HL-60 (cell line): ENCODE measurements at places on chromosomes 5 and 9.
A peak's percentile ranks its signal among the peaks of the same experiment; 100 is the strongest.

DNA sequence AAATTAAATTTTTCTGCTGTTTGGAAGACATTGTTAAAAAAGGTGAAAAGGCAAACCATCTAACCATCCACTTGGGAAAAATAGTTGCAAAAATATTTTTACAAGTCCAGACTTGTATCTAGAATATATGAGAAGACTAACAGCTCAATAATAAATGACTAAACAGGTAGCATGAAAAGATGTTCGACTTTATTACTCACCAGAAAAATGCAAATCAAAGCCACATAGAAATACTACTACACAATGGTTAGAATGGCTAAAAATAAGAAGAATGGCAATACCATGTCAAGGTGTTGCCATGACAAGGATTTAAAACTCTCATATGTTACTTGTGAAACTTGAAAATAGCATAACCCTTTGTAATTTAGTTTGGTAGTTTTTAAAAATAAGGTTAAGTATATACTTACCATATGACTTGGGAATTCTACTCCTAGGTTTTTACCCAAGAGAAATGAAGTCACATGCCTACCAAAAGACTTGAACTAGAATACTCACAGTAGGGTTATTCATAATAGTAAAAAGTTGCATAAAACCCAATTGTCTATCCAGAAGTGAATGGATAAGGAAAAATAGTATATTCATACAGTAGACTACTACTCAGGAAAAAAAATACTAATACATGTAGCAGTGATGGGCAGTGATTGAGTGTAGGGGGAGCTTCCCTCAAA is 93.8 kb downstream of the VPS13A start:
- no peak for DNase-seq

- DNase-seq, result no peak
These were observed 30.2 kb downstream of the SLC6A3 start for GRCh38 chr5:1415059-1415425.

DNA sequence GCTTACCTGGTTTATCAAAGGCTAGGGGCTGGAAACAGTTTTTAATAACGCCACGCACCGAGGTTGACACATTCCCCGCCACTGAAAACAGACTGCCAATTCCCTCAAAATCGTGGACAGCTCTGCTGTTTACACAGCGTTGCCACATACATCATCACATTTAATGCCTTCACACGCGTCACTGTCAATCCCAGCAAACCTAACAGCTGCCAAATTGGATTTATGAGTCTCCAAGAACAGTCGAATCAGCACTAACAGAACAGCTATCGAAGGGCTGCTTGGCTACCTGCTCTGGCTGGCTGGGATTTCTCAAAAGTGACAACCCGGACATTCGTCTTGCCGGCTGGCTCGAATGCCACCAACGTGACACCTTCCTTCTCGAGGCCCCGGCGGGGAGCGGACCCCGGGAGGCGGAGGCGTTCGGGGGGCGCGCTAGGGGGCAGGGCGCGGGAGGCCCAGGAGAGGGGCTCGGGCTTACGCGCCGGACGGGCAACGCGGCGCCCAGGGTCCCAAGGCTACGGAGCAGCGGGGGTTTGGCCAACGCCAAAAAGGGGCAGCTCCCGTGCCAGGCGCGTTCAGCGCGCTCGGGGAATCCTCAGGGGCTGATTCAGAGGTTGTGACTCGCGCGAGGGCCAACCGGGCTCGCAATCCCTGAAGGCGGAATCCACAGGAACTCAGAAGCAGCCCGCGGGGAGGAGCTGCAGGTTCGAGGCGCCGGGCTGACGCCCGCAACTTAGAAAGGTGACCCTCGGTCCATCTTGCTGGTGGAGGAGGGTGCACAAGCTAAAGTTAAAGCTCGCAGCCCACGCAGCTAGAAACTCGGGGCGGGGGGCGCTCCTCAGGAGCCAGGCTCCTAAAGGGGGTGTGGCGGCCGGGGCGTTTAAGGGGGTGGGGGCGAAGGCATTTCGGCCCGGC is 1.2 kb downstream of the CDC14B start:
- DNase-seq, result no peak

DNA sequence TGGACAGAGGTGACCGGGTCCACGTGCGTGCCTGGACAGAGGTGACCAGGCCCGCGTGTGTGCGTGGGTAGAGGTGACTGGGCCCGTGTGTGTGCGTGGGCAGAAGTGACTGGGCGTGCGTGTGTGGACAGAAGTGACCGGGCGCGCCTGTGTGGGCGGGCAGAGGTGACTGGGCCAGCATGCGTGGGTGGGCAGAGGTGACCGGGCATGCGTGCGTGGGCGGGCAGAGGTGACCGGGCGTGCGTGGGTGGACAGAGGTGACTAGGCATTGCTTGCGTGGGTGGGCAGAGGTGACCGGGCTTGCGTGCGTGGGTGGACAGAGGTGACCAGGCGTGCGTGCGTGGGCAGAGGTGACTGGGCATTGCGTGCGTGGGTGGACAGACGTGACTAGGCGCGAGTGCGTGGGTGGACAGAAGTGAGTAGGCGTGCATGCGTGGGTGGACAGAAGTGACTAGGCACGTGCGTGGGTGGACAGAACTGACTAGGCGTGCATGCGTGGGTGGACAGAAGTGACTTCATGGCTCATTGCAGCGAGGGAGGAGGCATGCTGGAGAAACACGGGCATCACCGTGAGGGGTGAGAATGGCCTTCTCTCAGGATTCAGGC is 254.1 kb upstream of the IRX4 start:
- DNase-seq, result no peak

- no peak for DNase-seq
These were observed 16.8 kb downstream of the IRX4 start for GRCh38 chr5:1865948-1866347.

GRCh38 chr5:935510-936084 is 42.9 kb downstream of the TRIP13 start:
- DNase-seq, result peak; percentile 69

DNA sequence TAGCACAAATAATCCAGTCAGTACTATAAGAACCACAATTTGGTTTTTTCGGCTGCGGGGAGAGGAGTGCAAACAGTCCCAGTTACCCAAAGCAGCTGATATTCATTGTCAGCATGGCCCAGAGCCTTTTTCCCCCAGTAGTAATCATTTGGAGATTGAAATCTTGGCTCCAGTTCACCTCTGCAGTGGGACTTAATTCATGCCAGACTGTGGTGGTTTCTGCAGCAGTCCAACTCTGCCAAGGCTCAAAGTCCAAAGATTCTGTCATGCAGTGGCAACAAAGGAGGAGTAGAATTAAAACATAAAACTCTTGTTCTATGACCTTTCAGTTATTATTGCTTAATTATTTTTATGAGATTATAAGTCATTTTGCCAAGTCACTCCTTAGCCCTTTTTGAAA is 25.0 kb upstream of the TRIM36 start:
- no peak for DNase-seq

DNA sequence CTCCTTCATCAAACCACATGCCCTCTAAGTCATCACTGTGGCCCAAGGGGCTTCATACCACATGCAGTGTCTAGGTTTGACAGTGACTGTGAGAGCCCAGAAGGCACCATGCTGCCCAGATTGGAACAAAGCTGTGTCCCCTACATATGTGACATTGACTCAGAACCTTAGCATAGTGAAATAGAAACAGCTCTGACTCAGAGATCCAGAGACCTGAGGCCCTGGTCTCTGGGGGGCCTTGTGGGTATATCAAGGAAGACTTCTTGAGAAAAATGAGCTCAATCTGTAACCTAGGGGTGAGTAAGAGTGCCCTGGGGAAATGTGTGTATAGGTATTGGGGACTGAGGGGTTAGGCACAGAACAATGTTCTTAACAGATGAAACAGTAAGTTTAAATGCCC is 7.1 kb upstream of the ENTREP1 start:
- no peak for DNase-seq

DNA sequence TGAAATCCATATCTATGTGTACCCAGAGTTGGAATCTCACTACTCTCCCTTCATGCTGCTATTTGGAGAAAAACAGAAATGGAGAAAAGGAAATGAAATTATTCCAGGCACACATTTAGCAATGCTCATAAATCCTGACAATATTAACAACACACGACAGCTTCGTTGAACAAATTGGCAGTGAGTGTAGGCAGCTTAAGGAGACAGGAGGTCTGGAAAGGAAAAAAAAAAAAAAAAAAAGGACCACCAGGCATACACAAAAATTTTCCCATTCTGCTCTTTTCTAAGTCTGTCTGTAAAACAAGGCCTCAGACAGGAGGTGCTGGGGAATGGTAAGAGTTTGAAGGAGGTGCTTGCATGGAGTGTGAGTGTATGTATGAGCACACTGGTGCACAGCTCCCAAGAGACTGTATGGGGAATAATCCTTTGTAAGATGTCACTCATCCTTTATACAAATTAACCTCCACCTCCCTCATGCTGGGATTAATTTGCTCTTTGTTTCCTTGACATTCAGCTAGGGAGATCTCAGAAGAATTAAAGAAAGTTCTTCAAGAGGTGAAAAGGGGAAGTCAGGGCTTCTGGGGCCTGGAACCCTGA is 78.9 kb downstream of the ASTN2 start:
- DNase-seq, result no peak

DNA sequence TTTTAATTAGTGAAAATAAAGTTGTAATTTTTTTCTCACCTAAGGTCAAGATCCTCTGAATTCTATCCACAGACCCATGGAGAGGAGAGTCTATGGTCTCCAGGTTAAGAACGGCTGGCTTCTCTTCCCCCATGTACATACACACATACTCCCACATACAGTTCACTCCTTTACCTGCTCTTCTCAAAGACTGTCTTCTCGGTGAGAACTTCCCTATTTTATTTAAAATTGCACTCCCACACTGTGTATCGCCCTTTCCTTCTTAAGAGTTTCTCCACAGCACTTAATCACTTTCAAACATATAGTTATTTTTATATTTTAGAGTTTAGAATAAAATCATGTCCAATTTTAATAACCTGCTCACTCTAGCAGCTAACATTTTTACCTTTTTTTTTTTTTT is 3.6 kb upstream of the JADE2 start:
- no peak for DNase-seq

DNA sequence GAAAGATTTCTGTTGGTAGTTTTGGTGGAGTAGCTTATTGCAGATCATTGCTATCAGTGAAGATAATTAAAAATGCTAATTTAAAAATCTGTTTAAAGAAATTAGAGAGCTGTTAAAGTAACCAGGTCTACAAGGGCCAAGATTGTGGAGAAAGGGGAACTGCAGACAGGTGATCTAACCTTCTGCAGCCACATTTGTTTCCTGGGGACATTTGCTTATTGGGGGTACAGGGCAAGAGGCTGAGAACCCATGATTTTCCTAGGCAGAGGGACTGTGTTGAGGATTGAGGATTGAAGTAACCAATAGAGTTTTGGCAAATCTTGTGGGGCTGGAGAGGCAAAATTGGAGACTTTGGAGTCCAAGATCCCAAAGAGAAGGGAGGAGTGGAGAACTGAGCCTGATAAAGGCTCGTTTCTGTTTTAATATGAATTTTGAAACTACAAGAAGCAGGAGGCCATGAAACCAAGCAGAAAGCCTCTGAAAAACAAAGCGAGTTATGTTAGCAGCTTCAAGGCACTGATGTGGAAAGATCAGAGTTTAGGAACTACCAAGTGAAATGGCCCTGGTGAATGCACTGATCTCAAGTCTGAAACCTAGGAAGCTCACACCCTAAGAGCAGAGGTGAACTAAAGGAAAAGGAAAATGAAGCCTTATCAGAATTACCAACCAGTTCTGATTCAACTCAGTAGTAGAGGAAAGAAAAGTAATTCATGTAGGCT is 219.8 kb upstream of the C9orf72 start:
- DNase-seq, result no peak

- DNase-seq, result no peak
These were observed 1967.0 kb upstream of the CDH9 start for GRCh38 chr5:29005386-29005785.

DNA sequence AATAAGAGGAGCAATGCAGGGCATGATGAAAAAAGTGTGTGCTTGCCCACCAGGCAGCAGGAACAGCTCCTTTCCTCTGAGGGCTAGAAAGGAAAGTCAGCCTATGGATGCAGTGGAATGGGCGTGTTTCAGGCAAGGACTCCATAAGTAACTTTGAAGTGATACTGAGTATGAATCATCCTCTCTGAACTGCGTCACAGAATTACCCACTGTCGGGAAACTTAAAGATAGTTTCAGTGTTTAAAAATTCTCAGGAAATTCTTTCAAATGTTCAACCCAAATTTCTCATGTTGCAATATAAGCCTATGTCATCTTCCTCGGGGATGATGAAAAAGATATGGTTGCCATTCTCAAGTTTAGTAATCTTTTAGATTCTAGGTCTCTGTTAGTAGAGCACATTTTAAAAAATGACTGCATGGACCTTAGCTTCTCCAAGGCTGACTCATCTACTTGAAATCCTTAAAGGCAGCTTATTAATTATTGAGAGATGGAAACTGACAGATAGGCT is 27.7 kb downstream of the PTCD2 start:
- no peak for DNase-seq
